ENCODE measurements at places on chromosomes 4 and X. TPM values are rescaled to one million over a fixed set of nuclear protein-coding genes. Genes with fewer than 3 reads are reported as not detected.

The FGFBP2 gene
- not detected for total RNA-seq

The EMCN gene
- total RNA-seq: not detected

The FUNDC2 gene
- total RNA-seq: 62.6 TPM

The UGT2B17 gene
- not detected for total RNA-seq

The GLRB gene
- 13.3 TPM for total RNA-seq

The PFKFB1 gene
- total RNA-seq: not detected
